ENCODE measurements at places on chromosomes 11 and 22.

DNA sequence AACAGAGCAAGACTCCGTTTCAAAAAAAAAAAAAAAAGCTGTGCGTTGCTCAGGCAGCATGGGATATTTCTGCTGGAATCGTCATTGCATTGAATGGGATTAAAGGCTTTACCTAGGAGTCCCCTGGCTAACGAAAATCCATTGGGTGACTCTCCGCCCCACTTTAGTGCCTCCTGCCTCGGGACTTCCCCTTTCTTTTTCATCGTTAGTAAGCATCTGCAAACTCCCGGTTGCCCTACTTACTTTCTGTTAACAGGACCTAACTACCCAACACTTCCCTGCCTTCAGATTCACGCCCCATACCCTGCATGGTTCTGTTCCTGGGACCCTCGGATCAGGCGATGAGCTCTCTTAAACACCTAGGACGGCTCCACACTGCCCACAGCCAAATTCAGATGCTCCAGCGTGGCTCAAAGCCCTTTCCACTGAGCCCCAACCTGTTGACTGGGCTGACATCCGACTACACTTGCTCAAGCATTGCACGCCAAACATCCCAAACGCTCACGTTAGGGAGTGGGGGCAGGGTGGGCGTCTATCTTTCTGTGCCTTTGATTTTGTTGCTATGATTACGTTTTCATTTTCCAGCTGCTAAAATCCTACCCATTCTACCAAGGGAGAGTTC is 143.8 kb downstream of the ST3GAL4 start:
- DNase-seq: no peak

- DNase-seq: no peak
These were observed 11.4 kb upstream of the ARHGEF17 start for GRCh38 chr11:73296501-73297230.

- no peak for DNase-seq
These were observed 84.0 kb downstream of the MYEOV start for GRCh38 chr11:69377953-69378302.

DNA sequence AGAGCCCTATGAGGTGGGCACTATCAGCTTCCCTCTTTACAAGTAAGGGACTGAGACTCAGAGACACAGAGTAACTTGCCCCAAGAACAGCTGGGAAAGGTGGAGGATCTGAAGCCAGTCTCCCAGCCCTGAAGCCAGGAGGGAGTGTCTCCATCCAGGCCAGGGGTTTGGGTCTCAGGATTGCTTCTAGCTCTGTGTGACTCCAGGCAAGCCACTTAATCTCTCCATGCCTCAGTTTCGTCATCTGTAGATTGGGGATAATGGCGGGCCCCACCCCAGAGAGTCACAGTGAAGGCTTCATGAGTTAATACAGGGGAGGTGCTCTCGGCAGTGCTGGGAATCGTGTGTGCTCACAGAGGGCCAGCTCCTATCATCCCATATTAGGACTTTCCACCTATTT is 10.5 kb downstream of the MAP4K2 start:
- DNase-seq: no peak

DNA sequence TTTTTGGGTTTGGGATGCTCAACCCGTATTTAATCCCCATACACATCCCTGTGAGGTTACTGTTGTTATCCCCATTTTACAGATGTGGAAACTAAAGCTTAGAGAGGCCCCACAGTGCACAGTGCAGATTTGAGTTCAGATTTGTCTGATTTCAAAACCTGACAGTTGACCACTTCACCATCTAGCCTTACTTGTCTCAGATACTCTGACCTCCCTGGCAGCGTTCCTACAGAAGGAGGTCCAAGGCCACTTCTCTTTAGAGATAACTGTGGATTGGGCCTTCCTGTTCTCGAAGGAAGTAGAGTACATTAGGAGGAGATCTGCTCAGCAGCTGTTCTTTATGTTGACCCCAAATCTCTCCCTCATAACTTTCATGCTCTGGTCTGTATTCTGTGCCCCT is 46.7 kb upstream of the CTTN start:
- no peak for DNase-seq

DNA sequence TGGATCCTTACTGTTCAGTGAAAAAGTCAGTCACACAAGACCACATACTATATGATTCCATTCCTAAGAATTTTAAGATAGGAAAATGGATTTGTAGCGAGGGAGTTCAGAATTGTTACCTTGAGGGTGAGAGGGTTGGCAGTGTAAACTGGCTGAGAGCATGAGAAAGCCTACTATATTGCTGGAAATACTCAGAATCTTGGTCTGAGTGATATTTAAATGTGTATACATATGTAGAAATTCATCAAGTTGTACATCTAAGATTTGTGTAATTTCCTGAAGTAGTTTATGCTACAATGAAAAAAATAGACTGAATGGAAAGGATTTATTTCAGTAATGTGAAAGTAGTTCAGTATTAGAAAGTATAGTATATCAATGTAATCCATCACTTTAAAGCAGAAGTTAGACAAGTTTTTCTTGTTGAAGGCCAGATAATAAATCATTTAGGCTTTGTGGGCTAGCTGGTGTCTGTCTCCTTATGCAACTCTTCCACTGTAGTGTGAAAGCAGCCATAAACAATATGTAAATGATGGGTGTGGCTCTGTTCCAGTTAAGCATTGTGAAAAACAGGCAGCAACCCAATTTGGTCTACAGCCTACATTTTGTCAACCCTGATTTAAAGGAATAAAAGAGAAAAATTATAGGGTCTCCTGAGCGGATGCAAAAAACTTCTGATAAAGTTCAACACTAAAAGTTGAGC is 127.2 kb upstream of the THY1 start:
- no peak for DNase-seq

- DNase-seq: no peak
These were observed 105.0 kb downstream of the FAT3 start for GRCh38 chr11:92329646-92330045.

GRCh38 chr22:35752006-35752862 is 34.6 kb downstream of the APOL5 start:
- DNase-seq: no peak

- no peak for DNase-seq
These were observed 11.4 kb downstream of the MRGPRD start for GRCh38 chr11:68969386-68969785.

GRCh38 chr11:79199729-79200354 is 241.0 kb downstream of the TENM4 start:
- no peak for DNase-seq

DNA sequence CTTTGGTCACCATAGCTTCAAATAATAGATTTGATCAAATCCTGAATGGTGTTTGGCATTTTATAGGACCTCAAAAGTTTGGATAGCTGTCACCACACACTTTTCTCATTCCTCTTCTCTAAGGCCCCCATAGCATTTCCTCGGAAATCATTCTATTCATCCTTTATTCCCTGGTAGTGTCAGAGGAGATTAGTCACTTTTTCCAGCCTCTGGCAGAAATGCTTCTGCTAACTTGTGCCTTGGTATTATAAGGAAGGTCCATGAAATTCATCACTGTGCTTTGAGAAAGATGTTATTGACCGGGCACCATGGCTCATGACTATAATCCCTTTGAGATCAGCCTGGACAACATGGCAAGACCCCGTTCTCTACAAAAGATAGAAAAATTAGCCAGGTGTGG is 19.7 kb upstream of the NUP160 start:
- no peak for DNase-seq

- no peak for DNase-seq
These were observed 115.1 kb upstream of the CRYBB3 start for GRCh38 chr22:25084405-25085107.

Measured in HEK293T (cell line).